Activated CD4-positive, alpha-beta memory T cell treated with anti-CD3 and anti-CD28 coated beads for 36 hours (primary cell): ENCODE measurements at places on chromosomes 13 and 19.

DNA sequence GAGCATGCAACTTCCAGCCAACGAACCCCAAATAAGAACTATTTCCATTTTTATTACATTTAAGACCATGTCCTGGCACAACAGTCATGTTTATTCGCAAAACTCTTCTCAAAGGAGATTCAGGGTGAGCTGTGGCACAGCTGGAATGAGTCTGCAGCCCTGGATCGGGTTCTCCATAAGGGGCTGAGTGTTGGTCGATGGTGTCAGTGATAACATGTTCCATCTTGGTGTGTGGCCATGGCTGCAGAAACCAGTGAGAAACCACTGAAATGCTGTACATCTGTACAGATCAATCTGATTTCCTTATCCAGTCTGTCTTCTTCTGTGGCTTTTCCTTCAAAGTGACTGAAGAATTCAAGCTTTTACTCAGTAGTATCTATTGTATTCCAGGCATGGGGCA is 15.2 kb downstream of the FAM124A start:
- no peak for DNase-seq

DNA sequence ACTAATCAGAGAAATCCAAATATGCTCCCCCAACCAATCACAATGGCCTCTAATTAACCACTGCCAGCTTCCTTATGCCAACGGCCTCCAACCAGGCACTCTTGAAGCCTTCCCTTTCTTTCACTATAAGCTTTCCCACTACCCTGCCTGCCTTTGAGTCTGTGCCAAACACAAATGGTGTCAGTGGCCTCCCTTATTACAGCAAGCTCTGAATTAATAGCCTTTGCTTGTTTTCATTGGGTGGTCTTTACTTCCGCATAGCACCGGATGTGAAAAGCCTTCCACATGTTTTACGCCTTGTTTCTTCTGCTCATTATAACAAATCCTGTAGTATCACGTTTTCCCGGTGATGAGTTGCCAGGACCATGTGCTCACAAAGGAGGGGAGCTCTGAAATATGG is 1.4 kb upstream of the EDDM13 start:
- DNase-seq, result no peak

- DNase-seq, result no peak
These were observed 48.6 kb downstream of the CCNA1 start for GRCh38 chr13:36480726-36481427.

DNA sequence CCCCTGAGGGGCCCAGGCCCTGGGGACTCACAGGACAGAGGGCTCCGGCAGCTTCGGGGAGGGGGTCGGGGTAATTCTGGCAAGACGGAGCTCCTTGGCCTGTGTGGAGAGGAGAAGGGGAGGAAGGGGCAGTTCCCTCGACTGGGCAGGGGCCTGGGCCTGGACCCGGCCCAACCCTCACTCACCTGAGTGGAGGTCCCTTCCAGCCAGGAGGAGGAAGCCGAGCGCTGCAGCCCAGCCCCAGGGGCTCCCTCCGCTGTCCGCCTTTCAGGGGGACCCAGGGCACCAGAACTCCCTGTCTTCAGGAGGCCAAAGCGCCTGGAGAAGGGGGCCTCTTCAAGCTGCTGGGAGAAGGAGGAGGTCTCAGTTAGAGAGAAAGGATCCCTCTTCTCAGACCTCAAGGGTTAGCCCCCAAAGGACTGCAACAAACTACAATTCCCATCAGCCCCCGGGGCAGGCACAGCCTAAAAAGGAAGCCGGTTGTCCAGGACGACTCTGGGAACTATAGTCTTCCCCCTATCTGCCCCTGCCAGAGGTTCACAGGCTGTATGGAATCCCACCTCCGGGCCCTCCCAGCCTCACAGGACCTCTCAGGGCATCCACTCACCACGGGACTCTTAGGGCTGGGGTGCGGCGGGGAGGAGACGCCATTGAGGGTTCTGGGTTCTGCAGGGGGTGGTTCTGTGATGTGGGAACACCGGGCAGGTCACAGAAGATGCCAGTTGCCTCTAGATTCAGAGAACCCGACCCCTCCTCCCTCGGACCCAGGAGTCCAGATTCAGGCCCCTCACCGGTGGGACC is 19.8 kb downstream of the EPS8L1 start:
- DNase-seq, result no peak

DNA sequence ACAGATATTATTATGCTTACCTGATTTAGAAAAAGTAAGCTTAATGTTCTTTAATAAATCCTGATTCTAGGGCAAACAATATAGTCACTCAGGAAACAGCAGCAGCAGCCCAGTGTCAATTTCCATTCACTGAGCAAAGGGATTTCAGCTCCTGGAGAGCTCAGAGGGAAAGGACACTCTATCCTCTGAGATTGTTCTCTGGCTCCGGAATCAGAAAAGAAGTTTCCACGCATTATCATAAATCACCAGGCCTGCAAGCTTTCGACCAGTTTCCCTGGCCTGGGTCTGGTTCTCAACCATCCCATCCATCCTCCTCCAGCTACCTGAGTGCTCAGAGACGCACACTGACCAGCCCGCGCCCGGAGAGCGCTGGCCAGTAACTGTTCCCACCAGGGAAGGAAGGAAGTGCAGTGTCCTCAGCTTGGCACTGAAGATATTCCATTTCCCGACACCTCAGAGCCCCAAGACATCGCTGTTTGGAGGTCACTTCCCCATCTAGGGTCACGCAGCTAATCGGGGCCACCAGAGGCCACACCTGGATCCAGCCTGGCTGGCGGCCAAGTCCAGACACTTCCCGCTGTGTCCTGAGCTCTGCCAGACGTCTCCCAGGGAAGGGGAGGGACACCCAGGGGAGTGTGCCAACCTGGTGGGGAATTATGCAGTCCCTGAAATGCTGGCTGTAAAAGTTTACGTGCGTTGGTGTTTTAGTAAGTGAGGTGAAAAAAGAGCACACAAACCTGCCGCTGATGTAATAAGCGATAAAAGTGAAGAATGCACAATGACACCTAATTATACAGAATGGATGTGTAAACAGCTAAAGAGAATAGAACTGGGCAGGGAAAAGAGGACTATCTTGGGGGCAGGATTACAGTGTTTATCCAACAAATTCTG is 29.1 kb downstream of the EPS15L1 start:
- no peak for DNase-seq

DNA sequence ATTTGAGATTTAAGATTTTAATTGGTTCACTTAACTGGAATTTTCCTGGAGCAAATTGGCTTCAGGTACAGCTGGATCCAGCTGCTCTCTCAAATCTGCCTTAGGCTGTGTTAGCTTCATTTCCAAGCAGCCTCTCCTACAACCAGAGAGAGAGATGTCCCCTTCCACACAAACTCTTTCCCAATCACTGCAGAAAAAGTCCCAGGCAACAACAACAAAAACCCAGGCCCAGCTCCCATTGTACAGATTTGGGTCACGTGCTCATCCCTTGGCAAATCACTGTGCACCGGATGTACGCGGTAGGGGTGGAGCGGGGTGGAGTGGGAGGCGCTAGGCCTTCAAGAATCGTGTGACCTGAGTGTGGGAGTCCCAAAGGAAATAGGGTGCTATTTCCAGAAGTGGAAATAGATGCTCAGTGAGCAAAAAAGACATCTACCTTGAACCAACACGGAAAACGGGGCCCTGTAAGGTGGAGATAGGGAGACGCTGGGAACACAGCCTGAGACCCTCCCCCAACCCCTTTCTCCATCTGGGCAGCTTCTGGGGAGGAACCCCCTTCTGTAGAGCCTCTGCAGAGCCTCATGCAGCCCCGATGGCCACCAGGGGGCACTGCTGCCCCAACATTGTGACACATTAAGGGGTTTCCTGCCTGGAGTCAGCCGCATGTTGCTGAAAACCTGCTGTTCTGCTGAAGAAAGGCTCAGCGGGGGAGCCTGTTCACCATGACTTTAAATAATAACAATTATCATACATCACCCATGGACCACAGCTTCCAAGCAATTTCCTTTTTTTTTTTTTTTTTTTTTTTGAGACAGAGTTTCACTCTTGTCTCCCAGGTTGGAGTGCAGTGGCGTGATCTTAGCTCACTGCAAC is 25.4 kb downstream of the HPN start:
- DNase-seq, result peak; percentile 94

DNA sequence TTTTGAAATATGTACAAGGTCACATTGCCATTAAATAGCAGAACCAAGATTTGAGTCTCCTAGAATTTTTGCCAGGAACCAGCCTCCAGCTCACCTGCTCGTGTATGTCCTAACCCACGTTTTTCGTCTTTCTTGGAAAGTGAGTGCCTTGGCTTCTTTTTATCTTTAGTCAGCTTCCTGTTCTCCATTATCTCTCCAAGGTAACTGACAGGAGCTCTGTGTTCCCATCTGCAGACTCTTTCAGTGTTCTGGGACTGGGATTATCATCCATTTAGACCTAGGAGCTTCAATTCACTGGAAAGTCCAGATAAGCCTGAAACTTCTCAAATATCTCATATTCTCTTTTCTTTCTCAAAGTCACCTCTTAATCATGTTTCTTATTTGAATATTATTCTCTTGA is 193.7 kb downstream of the ZIC5 start:
- DNase-seq, result no peak

- no peak for DNase-seq
These were observed 26.3 kb downstream of the ARID3A start for GRCh38 chr19:952049-952679.

GRCh38 chr13:101452519-101453485 is at the start of gene ITGBL1:
ITGBL1 (plus strand) TSS chr13:101452675; CDS start chr13:101452834, 159 bp downstream.
- DNase-seq, result no peak

DNA sequence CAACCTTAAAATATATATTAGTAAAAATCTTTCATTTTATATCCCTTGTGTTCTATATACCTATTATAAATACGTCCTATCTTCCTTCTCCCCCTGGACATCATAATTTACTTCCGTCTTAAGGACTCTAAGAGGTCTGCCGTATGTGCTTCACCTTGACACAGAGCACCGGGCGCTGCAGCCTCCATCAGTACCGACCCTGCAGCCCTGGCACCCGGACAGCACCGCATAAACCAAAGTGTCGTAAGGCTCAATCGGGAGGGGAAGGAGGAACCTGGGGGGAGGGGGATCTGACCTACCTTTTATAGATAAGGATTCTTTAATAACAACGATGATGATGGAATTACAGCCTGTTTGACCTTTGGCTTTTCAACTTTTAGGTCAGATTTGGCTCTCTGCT is 44.0 kb downstream of the EFNB2 start:
- no peak for DNase-seq

DNA sequence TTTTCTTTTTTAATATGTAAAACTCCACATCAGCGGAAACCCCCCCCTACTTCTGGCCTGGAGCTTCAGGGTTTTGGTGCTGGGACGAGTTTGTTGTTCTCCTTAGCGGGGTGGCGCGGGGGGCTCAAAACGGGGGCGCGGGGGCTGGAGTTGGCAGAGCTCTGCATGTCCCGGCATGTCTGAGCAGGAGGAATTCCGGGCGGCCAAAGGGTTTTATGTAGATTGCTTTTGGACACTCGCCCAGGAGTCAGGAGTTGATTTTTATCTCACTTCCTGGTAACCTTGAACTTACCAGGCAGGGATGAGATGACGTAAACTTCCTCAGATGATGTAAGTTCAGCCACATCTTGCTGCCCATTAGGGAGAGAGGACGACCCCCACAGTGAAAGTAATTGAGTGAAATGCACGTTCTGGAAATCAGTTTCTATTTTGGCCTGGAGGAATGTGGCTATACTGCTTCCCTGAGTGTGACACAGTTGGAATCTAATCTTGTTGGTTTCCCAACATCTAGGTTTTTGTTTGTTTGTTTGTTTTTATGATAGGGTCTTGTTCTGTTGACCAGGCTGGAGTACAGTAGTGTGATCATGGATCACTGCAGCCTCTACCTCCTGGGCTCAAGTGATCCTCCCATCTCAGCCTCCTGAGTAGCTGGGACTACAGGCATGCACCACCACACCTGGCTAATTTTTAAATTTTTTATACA is 21.0 kb upstream of the GDF15 start:
- DNase-seq, result no peak

DNA sequence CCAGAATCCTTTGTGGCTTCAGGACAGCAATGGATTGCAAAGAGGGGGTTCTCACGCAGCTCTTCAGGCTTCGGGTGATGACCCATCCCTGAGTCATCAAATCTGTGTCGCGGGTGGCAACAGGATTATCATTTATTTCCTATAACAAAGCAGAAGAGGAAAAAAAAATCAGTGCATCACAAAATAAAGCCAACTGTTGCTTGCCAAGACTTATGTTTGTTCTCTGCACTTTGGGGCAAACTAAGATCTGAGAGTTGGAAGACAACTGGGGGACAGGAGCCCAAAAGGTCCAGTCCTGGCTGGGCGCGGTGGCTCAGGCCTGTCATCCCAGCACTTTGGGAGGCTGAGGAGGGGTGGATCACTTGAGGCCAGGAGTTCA is 6.4 kb downstream of the GNA15 start:
- DNase-seq, result peak; percentile 77

DNA sequence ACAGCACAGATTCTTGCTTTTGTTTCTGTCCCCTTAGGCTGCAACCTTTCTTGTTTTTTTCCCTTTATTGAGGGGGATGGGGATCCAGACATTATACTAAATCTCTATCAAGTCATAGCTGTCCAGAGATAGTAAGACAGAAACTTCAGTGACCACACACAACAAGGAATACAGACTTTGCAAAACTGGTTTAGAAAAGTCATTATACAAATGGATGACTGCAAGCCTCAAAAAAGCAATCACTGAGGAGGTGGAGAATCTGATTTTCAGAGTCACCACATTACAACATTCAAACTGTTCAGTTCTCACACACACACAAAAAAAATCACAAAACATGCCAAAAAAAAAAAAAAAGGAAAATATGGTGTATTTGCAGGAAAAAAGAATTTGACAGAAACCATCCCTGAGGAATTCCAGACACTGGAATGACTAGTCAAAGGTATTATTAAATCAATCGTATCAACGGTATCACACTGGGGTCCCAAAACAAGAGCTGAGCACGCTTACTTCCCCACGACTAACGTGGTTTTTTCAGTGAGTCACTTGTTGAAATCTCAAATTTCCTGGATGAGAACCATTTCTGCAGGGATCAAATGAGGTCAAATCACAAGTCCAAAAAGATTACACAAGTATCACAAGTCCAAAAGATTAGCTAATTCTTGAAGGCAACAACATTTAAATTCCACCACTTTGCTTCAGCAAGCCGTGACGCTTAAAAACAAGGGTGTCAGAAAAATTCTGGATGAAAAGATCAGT is 41.2 kb downstream of the USP12 start:
- DNase-seq, result no peak

- DNase-seq, result no peak
These were observed 2.5 kb downstream of the LIPE start for GRCh38 chr19:42424712-42425131.

GRCh38 chr19:32868206-32868950 is 1.2 kb downstream of the SLC7A9 start:
- no peak for DNase-seq

DNA sequence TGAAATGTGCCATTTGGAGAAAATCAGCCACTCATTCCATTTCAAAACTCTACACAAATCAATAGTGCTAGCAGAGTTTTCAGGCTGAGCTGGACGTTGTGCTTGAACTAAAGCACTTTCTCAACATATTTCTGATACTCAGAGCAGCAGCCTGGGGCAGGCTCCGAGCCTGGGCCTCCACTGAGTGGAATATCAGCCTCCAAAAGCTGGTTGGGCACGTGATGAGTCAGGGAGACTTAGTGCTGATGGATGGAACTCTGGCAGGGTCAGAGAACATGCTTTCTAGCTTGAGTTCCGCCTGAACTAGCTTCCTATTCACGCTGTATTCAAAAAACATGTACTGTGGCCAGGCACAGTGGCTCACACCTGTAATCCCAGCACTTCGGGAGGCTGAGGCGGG is 85.8 kb upstream of the PCDH8 start:
- DNase-seq, result no peak

GRCh38 chr19:30778961-30779715 is 407.0 kb downstream of the ZNF536 start:
- DNase-seq, result no peak

GRCh38 chr13:28329395-28330158 is 165.4 kb downstream of the FLT1 start:
- DNase-seq, result no peak

- no peak for DNase-seq
These were observed 721.0 kb downstream of the PCDH9 start for GRCh38 chr13:66509175-66509574.
